ENCODE measurements at places on chromosomes 4 and X. TPM values are rescaled to one million over a fixed set of nuclear protein-coding genes. Genes with fewer than 3 reads are reported as not detected.

GRCh38 chrX:20414066-20414465 is 147.4 kb upstream of the RPS6KA3 start:
- H3K27me3 ChIP-seq = no peaks in the 10 kb centered on the region
- no peak overlapping the region for H3K4me3 ChIP-seq
- peak; percentile 21 for DNase-seq
- no peaks in the 10 kb centered on the region for H3K36me3 ChIP-seq
- H3K4me1 ChIP-seq = no peaks in the 10 kb centered on the region

Gene RAB9B
- total RNA-seq = 0.67 TPM

GRCh38 chrX:102988517-102988916 is 51.4 kb downstream of the RAB40AL start:
- H3K27ac ChIP-seq = no peak overlapping the region
- H3K4me3 ChIP-seq = no peak overlapping the region
- H3K4me1 ChIP-seq = no peaks in the 10 kb centered on the region
- H3K27me3 ChIP-seq = no peaks in the 10 kb centered on the region
- no peak for DNase-seq
- no peaks in the 10 kb centered on the region for H3K36me3 ChIP-seq

DNA sequence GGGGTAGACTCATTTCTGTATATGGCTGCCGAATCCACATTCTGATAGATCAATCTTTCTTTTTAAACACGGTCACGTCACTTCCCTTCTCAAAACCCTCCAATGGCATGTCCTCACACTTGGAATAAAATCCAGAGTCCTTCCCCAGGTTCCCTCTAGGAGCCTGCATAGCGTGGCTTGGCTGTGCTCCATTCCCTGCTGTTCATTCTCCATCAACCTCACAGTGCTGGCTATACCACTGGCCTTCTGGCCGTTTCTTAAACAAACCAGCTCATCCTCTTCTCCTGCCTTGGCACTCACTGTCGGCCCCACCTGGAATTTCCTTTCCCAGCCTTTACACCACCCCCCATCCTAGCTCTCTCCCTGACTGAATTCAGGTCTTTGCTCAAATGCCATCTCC is 77.1 kb downstream of the RBM47 start:
- H3K4me3 ChIP-seq = no peak overlapping the region
- no peak overlapping the region for H3K27ac ChIP-seq
- no peaks in the 10 kb centered on the region for H3K27me3 ChIP-seq
- no peak for DNase-seq

Gene INTS6L
- total RNA-seq = 14.4 TPM

DNA sequence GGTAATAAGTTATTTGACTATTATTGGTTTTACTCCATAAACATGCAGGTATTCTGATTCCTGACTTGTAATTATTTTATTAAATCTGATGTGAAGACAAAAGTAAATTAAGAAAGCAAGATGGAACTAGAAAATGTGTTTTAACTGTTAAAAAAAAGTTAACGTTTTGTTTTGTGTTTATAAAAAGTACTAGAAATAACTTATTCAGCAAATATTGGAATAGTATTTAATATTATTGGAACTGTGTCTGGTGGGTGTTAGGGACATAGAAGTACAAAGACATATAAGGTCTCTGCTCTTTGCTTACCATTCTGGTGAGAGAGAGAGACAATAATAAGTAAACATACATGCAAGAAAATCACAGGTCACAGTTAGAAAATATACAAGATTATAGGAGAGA is 15.7 kb downstream of the TIFA start:
- no peaks in the 10 kb centered on the region for H3K27me3 ChIP-seq
- no peaks in the 10 kb centered on the region for H3K36me3 ChIP-seq
- H3K4me3 ChIP-seq = no peak overlapping the region
- H3K27ac ChIP-seq = no peak overlapping the region

Gene PDZD4
- 6.0 TPM for total RNA-seq

Data from A673 (cell line).